ENCODE measurements at places on chromosomes 12 and 14.

GRCh38 chr14:59823179-59823578 is 47.4 kb downstream of the RTN1 start:
- H3K36me3 ChIP-seq: peaks cover 3% of the 10 kb centered on the region
- H3K4me1 ChIP-seq: no peaks in the 10 kb centered on the region

GRCh38 chr14:102138961-102139285 is 774 bp upstream of the WDR20 start:
- H3K4me3 ChIP-seq: peak overlapping the region; percentile 90
- H3K4me1 ChIP-seq: peaks cover 12% of the 10 kb centered on the region
- H3K36me3 ChIP-seq: peaks cover 3% of the 10 kb centered on the region
- H3K27ac ChIP-seq: peak overlapping the region; percentile 33
- no peaks in the 10 kb centered on the region for H3K27me3 ChIP-seq
- no peak for DNase-seq

DNA sequence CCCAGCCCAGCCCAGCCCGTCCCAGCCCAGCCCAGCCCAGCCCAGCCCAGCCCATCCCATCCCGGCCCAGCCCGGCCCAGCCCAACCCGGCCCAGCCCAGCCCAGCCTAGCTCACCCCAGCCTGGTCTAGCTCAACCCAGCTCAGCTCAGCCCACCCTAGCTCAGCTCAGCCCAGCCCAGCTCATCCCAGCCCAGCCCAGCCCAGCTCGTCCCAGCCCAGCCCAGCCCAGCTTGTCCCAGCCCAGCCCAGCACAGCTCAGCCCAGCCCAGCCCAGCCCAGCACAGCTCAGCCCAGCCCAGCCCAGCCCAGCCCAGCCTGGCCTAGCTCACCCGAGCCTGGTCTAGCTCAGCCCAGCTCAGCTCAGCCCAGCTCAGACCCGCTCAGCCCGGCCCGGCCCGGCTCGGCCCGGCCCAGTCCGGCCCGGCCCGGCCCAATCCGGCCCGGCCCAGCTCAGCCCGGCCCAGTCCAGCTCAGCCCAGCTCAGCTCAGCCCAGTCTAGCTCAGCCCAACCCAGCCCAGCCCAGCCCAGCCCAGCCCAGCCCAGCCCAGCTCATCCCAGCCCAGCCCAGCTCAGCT is 184.7 kb downstream of the TMEM121 start:
- no peaks in the 10 kb centered on the region for H3K27me3 ChIP-seq
- H3K4me3 ChIP-seq: no peak overlapping the region
- no peaks in the 10 kb centered on the region for H3K4me1 ChIP-seq
- no peak overlapping the region for H3K27ac ChIP-seq
- no peak for DNase-seq

GRCh38 chr12:12859690-12860089 is 31.7 kb upstream of the GPRC5A start:
- H3K36me3 ChIP-seq: no peaks in the 10 kb centered on the region
- no peaks in the 10 kb centered on the region for H3K27me3 ChIP-seq
- no peak overlapping the region for H3K27ac ChIP-seq
- H3K4me3 ChIP-seq: no peak overlapping the region
- no peaks in the 10 kb centered on the region for H3K4me1 ChIP-seq

GRCh38 chr12:50242751-50243191 is 40.5 kb downstream of the LIMA1 start:
- no peaks in the 10 kb centered on the region for H3K4me1 ChIP-seq
- no peak overlapping the region for H3K4me3 ChIP-seq
- H3K36me3 ChIP-seq: no peaks in the 10 kb centered on the region
- H3K27ac ChIP-seq: no peak overlapping the region

DNA sequence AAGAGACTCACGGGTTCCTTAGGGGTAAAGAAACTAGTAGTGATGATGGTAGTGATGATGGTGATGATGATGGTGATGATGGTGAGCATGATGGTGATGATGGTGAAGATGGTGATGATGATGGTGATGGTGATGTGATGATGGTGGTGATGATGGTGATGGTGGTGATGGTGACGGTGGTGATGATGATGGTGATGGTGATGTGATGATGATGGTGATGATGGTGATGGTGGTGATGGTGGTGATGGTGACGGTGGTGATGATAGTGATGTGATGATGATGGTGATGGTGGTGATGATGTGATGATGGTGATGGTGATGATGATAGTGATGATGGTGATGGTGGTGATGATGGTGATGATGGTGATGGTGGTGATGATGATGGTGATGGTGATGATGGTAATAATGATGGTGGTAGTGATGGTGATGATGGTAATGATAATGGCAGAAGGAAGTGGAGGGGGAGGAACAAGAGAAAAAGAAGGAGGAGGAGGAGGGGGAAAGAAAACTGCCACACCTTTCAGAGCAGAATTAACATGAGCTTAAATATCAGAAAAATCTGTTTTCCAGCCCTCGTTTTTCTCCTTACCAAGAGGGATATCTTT is 85.5 kb downstream of the FZD10 start:
- H3K36me3 ChIP-seq: no peaks in the 10 kb centered on the region
- no peak overlapping the region for H3K4me3 ChIP-seq
- no peak overlapping the region for H3K27ac ChIP-seq

- no peak overlapping the region for H3K4me3 ChIP-seq
- no peaks in the 10 kb centered on the region for H3K36me3 ChIP-seq
- H3K27me3 ChIP-seq: peaks cover 2% of the 10 kb centered on the region
- DNase-seq: no peak
- H3K4me1 ChIP-seq: peaks cover 33% of the 10 kb centered on the region
- H3K27ac ChIP-seq: no peak overlapping the region
These were observed 5.2 kb downstream of the GPR132 start for GRCh38 chr14:105059925-105060565.

GRCh38 chr12:93009533-93009932 is 80.4 kb upstream of the EEA1 start:
- H3K4me3 ChIP-seq: no peak overlapping the region
- H3K27ac ChIP-seq: no peak overlapping the region
- H3K36me3 ChIP-seq: no peaks in the 10 kb centered on the region
- no peaks in the 10 kb centered on the region for H3K27me3 ChIP-seq

- no peak for DNase-seq
- H3K27me3 ChIP-seq: no peaks in the 10 kb centered on the region
- no peak overlapping the region for H3K4me3 ChIP-seq
- peaks cover 3% of the 10 kb centered on the region for H3K36me3 ChIP-seq
- peaks cover 54% of the 10 kb centered on the region for H3K4me1 ChIP-seq
These were observed 23.6 kb upstream of the PGF start for GRCh38 chr14:74979029-74979428.

DNA sequence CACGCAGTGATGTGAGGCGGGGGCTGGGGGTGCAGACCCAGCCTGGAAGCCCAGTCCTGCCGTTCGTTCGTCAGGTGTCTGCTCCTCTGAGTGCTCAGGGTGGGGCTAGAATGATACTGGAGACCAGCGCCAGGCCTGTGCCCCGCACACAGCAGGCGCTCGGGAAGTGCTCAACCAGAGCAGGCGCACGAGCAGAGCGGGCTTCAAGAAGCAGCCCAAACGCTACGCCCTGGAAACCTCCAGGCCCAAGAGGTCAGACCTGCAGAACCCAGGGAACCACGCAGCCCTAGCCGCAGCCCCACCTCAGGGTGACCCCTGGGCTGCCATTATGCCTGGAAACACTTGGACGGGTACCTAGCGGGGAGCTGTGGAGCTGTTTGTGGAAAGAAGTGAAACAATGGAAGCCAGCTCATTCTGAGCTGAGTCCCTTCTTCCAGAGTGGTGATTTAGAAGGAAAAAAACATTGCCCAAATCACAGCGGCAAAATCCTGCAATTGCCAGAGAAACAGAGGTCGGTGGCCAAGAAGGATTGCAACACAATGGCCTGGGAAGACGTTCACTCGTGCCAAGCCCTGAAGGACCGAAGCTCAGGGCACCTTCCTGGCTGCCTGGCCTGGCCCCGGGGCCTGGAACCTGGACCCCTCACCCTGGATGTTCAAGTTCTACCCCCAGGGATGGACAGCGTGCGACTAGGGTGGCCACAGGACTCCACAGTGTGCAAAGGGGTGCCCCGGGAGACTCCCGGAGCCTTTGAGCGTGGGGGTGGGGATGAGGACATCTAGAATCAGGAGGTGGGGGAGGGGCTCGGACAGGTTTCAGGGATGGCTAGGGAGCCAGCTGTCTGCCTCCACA is 40.4 kb upstream of the DIO3 start:
- no peak overlapping the region for H3K27ac ChIP-seq
- H3K36me3 ChIP-seq: no peaks in the 10 kb centered on the region
- H3K27me3 ChIP-seq: no peaks in the 10 kb centered on the region
- no peak overlapping the region for H3K4me3 ChIP-seq
- peaks cover 35% of the 10 kb centered on the region for H3K4me1 ChIP-seq

DNA sequence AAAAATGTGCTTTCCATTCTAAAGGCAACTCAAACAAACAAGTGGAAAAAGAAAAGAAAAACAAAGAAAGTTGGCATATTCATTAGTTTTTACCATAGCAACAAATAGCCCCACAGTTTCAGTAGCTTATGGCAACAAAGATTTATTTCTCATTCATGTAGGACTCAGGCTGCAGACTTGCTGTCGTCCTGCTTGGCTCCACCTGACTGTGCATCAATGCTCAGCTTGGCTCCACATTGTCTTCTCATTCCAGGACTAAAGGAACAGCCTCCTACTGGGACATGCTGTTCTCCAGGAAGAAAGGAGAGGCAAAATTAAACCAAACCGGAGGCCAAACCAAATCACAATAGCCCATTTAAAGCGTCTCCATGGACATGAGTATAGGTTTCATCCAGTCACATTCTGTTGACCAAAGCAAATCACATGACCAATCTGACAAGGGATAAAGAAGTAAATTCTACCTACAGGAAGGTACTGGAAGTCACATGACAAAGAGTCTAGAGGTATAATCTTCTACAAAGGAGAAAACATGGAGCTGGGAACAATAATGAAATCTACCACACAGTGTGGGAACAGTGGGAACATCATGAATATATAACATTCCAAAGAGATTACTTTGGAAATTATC is 222.5 kb downstream of the PIK3C2G start:
- no peaks in the 10 kb centered on the region for H3K36me3 ChIP-seq
- H3K27me3 ChIP-seq: no peaks in the 10 kb centered on the region
- H3K4me3 ChIP-seq: no peak overlapping the region
- no peaks in the 10 kb centered on the region for H3K4me1 ChIP-seq
